Left lung (tissue), 14 donors: ENCODE measurements at places on chromosomes 16 and 17. TPM values are rescaled to one million over a fixed set of nuclear protein-coding genes. Genes with fewer than 3 reads are reported as not detected.

GRCh38 chr16:7644176-7644575, 311.5 kb downstream of the RBFOX1 start:
- H3K27me3 ChIP-seq = no peaks in the 10 kb centered on the region
- no peak overlapping the region for H3K27ac ChIP-seq
- H3K4me1 ChIP-seq = no peaks in the 10 kb centered on the region

GRCh38 chr16:8110572-8111514, 479.5 kb downstream of the TMEM114 start:
- no peaks in the 10 kb centered on the region for H3K36me3 ChIP-seq
- no peaks in the 10 kb centered on the region for H3K4me1 ChIP-seq
- no peak overlapping the region for H3K4me3 ChIP-seq
- H3K27ac ChIP-seq = no peak overlapping the region

The SLC52A1 gene
- total RNA-seq = 0.58 TPM

- H3K36me3 ChIP-seq = peaks cover 11% of the 10 kb centered on the region
- DNase-seq = no peak
- no peak overlapping the region for H3K4me3 ChIP-seq
- no peaks in the 10 kb centered on the region for H3K27me3 ChIP-seq
- H3K4me1 ChIP-seq = peaks cover 38% of the 10 kb centered on the region
These were observed 3.2 kb downstream of the GNPTG start for GRCh38 chr16:1354815-1355540.

The ABCA5 gene
- 15.6 TPM for total RNA-seq

GRCh38 chr16:64412578-64413280, 709.1 kb downstream of the CDH11 start:
- no peak for DNase-seq
- no peaks in the 10 kb centered on the region for H3K27me3 ChIP-seq
- H3K4me1 ChIP-seq = no peaks in the 10 kb centered on the region
- H3K36me3 ChIP-seq = no peaks in the 10 kb centered on the region
- no peak overlapping the region for H3K27ac ChIP-seq

DNA sequence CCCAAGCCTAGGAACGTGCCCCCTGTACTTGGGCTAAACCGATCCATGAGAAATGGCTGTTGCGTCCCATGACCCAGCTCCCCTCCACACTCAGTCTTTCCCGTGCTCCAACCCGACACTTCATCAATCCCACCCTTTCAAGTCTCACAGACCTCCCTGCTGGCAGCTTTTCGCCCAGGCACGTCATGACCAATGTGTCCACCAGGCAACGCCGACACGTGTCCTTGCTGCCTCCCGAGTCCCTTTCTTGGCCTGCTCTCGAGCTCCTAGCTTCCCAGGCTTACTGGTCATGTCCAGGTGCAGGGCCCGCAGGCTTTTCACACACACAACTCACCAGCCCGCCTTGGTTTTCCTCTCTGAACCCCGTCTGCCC, 12.2 kb downstream of the MNT start:
- H3K27me3 ChIP-seq = no peaks in the 10 kb centered on the region
- no peak overlapping the region for H3K27ac ChIP-seq
- peaks cover 36% of the 10 kb centered on the region for H3K36me3 ChIP-seq
- no peak overlapping the region for H3K4me3 ChIP-seq
- no peak for DNase-seq
- H3K4me1 ChIP-seq = peaks cover 19% of the 10 kb centered on the region

GRCh38 chr17:75501378-75502071, 13.8 kb downstream of the CASKIN2 start:
- DNase-seq = peak; percentile 63
- no peaks in the 10 kb centered on the region for H3K27me3 ChIP-seq
- H3K4me1 ChIP-seq = no peaks in the 10 kb centered on the region
- no peak overlapping the region for H3K27ac ChIP-seq

GRCh38 chr16:75599452-75600277, 23.4 kb downstream of the ADAT1 start:
- no peak overlapping the region for H3K27ac ChIP-seq
- no peak overlapping the region for H3K4me3 ChIP-seq
- H3K27me3 ChIP-seq = no peaks in the 10 kb centered on the region
- no peak for DNase-seq
- H3K4me1 ChIP-seq = no peaks in the 10 kb centered on the region
- peaks cover 83% of the 10 kb centered on the region for H3K36me3 ChIP-seq

The KRT15 gene
- 23.8 TPM for total RNA-seq

The MYL11 gene
- total RNA-seq = 1.6 TPM

DNA sequence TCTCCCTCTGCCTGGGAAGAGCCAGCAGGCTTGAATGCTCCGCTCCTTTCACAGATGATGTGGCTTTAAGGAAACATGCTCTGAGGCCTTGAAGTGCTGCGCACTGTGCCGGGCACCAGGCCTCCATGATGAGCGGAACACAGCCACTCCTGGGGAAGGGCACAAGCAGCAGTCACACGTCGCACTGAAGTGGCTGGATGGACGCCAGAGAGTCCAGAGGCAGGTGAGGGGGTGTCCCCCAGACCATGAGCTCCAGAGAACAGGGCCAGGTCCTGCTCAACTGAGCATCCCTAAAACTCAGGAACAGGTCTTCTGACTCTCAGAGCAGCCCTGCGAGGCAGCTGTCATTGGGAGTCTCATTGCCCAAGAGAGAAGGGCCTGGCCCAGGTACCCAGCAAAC, 35.6 kb downstream of the PEMT start:
- no peak overlapping the region for H3K4me3 ChIP-seq
- no peaks in the 10 kb centered on the region for H3K36me3 ChIP-seq
- H3K27ac ChIP-seq = no peak overlapping the region
- H3K4me1 ChIP-seq = no peaks in the 10 kb centered on the region
- H3K27me3 ChIP-seq = no peaks in the 10 kb centered on the region

- H3K4me3 ChIP-seq = no peak overlapping the region
- H3K4me1 ChIP-seq = peaks cover 3% of the 10 kb centered on the region
- H3K27me3 ChIP-seq = peaks cover 44% of the 10 kb centered on the region
- DNase-seq = no peak
These were observed 221.2 kb downstream of the SOX9 start for GRCh38 chr17:72342061-72342460.

DNA sequence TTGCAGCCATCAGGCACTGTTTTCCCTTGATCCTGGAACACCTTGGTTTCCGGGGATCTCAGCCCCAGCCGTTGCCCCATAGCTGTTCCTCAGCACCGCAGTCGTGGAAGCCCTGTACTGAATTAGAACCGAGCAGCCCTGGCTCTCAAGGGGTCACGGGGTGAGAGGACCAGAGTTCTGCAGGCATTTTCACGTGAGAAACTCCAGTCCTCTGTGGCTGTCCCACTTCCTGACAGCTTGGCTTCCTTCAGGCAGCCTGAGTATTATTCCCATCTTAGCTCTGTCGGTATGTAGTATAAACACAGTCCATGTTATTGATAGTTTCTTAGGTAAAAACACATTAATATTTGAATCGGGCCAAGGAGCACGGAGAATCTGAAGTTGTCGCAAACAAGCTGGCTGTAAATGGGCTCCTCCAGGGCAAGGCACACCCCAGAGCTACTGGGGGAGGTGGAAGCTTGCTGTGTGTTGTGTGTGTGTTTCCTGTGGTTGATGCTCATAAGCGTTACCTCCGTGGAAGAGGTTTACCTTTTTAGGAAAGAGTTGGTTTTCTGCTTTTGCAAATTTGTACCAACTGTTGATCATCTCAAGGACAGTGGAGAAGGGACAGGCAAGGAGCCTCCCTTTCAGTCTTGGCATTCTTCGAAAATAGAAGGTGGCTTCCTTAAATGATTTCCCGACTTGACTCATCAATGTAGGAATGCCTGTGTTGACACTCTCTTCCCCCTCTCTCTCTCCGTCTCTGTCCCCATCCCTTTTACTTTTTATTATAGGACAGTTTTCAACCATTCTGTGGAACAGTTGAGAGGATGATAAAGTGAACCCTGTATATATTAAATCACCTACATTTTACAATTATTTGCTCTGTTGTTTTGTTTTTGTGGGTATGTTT, 208.9 kb upstream of the CHMP6 start:
- no peaks in the 10 kb centered on the region for H3K27me3 ChIP-seq
- peak overlapping the region; percentile 74 for H3K27ac ChIP-seq
- no peak overlapping the region for H3K4me3 ChIP-seq
- no peak for DNase-seq
- H3K36me3 ChIP-seq = no peaks in the 10 kb centered on the region
- peaks cover 44% of the 10 kb centered on the region for H3K4me1 ChIP-seq
